Dermis blood vessel endothelial cell (primary cell): ENCODE measurements at places on chromosomes 4 and X.

DNA sequence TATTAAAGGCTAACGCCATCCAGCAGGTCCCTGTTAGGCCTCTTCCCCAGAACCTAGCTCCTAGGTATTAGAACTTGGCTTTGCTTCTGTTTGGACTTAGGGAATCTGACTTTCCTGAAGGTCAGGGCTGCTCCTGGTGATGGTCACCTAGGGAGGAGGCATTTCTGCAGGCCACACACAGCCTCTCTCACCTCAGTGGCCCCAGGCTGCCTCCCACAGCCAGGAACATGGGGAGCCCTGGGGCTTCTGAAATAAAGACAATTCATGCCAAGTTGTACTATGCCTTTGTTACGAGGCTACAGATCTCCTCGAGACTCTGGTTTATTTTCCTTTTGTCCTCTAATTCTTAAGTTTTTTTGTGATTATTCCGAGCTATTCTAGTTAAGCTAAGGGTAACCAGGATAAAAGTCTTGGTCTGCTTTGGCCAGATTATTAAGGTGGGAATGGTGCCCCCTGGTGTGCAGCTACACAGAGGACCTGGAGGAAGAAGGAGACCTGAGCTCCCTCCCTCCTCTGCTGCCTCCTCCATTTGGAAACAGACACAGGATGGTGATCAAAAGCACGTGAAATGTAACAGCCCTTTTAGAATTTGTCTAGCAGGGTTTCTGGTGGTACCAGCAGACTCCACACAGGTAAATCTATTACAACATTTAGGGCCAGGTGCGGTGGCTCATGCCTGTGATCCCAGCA is 131.0 kb downstream of the DCLK2 start:
- DNase-seq = peak; percentile 90

DNA sequence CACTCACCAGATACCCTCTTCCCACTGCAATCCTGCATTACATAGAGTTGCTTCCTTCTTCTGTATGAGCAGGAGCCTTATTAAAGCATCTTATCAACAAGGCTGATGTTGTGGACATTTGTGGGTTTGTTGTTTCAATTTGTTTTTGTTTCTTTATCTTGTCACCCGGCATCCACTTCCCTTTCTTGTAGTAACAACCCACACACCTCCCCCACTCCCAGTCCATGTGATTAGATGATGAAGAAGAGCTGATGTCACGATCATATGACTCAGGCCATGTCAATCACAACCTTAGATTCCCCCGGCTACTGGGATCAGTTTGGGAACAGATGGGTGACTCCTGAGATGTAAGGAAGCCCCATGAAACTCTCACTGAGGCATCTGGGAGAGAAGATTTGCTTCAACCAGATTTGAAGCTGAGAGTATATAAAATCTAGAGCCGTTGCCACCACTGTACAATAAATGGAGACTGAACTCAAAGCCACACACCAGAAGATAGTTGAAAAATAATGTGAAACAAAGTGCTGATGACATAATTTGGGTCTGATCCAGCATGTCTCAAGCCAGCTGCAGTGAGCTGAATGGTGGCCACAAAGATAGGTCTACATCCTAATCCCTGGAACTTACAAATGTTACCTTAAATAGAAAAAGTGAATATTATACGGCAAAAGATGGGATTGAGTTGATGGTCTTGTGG is 34.1 kb upstream of the SRD5A3 start:
- DNase-seq = no peak

DNA sequence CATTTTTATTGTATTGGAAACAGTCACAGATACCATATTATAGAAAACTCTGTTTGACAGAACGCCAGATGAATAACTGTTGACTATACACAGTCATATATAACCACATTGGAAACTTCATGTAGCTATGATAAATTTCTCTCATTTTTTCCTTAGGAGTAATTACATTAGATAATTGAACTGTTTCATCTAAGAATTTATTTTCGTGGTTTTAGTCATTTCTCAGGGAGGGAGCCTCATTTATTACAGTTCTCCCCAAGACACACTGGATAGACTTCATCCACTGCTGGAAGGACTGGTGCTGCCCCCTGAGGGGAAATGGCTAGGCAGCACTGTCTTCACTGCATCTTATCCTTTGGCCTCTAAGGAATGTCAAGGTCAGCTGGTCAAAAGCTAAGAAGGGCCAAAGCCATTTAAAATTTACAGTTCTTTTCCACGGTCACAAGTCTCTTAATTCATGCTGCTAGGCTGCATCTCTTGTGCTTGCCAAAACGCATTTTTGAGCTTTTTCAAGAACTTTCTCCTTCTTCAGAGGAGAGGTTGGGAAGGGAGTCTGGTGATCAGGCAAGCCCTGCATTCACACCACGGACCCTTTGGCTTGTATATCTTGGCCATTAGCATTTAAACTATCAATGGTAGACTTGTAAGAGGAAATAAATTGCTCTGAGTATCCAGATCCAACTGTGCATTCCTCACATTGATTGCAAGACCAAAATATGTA is 145.1 kb downstream of the CBR4 start:
- no peak for DNase-seq

- DNase-seq = peak; percentile 66
These were observed 68.1 kb upstream of the NAP1L5 start for GRCh38 chr4:88765729-88766128.

DNA sequence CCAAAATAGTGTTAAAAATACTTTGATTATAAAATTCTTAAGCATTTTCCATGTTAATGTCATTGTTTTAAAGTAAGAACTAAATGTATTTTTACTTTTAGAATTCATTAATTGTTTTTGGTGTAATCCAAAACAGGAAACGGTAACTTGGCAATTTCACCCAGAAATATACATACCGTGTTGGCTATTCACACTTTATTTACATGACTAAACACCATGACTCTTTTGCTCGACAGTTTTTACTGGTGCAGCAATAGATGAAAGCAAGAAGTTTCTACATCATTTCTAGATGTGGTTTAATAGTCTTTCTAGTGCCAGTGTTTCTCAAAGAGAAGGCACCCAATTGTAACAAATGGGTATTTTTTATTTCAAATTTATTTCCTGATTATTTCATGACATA is 25.6 kb upstream of the MAGEA1 start:
- DNase-seq = no peak

- no peak for DNase-seq
These were observed 18.4 kb downstream of the DKK2 start for GRCh38 chr4:107017443-107018343.

DNA sequence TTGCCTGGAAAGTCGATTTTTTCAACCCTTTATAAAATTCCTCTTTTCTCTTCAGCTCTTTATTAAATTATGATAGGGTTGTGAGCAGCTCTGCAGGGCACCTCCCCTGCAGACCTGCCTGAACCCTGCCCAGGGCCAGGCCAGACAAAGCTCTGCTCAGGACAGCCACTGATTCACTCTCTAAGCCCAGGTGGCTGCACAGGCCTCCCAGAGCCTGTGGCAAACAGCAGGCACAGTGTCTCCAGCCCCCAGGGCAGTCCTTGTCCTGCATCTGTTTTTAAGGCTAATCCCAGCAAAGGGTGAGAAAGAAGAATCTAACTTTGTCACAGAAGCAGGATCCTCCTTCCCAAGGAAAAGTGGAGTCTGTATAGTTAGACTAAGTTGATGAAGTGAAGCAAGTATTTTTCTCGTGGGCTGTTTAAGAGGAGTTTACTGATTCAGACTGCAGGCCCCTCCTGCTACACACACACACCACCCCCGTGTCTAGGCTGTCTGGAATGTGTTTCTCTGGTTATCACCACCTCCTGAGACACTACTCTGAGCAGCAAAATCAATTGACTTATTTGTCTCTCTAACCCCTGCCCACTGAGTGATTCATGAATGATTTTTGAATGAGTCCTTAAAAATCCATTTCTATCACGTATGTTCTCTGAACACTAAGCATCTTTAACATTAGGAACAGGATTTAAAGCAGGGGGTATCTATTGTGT is 101.7 kb downstream of the CHIC2 start:
- DNase-seq = no peak

- peak; percentile 40 for DNase-seq
These were observed 17.0 kb downstream of the LAMP2 start for GRCh38 chrX:120452131-120452530.

DNA sequence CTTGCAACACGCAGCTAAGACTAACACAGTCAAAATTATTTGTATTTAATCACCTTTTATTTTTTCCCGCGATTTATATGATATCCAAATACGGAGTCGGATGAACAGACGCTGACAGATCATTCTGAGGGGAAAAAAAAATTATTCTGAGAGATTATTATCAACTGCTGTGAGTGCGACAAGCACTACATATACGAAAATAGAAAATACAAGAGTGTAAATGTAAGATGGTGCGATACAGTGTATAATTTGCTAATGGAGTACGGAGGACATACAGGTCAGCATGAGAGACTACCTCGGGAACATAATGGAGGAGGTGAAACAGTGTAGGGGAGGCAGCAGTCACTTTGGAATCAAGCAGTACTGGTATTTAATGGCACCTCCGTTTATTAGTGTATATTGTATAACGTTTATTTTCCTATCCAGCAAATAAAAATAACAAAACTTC is 2.8 kb upstream of the LIN54 start:
- peak; percentile 21 for DNase-seq

- DNase-seq = peak; percentile 66
These were observed 206.3 kb downstream of the ARHGAP24 start for GRCh38 chr4:85681221-85681657.

DNA sequence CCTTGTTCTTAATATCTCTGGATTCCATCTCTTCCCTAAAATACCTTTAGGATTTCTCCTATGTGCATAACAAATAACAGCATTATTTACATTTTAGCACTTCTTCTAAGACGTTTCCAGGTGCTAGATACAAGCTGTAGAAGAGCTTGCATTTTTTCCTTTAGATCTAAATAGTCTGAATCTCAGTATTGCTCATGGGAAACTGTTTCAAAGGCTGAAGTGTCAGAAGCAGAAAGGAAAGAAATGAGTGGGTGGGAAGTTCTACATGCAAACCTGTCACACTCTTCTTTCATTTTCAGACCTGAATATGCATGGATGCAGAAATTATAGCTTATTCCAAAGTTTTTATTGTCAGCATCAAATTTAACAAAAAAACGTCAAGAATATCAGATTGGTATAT is 41.8 kb downstream of the FGF13 start:
- no peak for DNase-seq

GRCh38 chr4:76665153-76665552 is 230.1 kb downstream of the SHROOM3 start:
- no peak for DNase-seq

GRCh38 chrX:118694638-118695037 is 32.8 kb upstream of the IL13RA1 start:
- peak; percentile 49 for DNase-seq

DNA sequence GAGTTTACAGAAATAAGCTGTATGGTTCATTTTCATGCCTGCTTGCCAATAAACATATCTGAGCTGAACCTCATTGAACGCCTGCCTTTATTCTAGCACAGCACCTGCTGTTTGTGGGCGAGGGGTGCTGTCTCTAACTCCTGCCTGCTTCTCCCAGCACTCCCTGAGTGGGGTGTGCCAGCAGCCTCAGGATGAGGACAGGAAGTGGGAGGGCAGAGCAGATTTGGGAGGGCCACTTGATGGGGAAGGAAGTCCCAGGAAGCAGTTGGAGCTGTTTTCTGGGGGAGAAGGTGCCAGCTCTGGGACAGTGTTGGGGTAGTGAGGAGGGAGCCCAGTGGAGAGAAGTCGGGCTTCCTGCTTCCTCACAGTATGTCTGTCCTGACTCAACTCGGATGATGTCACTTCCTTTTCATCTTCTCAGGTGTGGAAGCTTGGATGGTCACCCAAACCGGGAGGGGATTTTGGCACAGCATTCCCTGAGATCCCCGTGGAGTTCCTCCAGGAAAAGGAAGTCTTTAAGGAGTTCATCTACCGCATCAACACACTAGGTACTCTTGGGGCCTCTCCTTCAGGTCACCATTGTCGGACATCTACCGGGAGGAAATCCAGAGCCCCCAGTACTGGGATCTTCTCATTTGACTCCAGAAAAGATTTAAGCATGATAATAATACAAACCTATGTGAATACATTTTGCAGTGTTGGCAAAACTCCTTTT is 29.0 kb upstream of the MSANTD1 start:
- DNase-seq = no peak

- DNase-seq = no peak
These were observed 17.1 kb upstream of the DDX60 start for GRCh38 chr4:168335621-168336020.

- no peak for DNase-seq
These were observed 23.4 kb downstream of the SUV39H1 start for GRCh38 chrX:48719958-48720357.

DNA sequence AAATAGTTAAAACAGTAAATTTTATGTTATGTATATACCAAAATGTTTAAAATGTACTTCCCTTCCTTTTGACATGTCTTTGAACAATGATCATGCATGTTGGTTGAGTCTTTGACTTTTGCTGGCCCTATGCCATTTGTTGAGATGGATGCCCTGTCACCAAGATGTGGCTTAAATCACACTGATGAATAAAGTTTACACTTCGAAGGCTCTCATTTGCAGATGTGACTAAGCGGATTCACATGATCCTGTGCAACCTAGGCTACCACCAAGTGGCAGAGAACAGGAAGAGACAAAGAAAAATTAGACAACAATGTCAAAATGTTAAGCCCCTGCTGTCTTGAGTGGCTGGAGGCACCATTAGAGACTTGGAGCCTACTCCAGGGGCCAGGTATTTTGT is 139.9 kb downstream of the RAB28 start:
- DNase-seq = no peak

- peak; percentile 81 for DNase-seq
These were observed 23.4 kb downstream of the TMEM164 start for GRCh38 chrX:110026099-110026844.

GRCh38 chr4:57865264-57865663 is 755.1 kb upstream of the IGFBP7 start:
- DNase-seq = no peak

GRCh38 chrX:6134255-6134654 is 94.4 kb downstream of the NLGN4X start:
- DNase-seq = no peak

- DNase-seq = peak; percentile 9
These were observed 87.9 kb downstream of the PDK3 start for GRCh38 chrX:24553011-24553410.

GRCh38 chr4:174036111-174036510 is 247.4 kb downstream of the FBXO8 start:
- peak; percentile 2 for DNase-seq

GRCh38 chr4:181597766-181598165 is 645.4 kb upstream of the TENM3 start:
- no peak for DNase-seq

- no peak for DNase-seq
These were observed 43.5 kb downstream of the DCTD start for GRCh38 chr4:182873726-182874125.

- no peak for DNase-seq
These were observed 16.8 kb downstream of the SH3BP2 start for GRCh38 chr4:2809610-2810180.

GRCh38 chr4:97411356-97411755 is 731.9 kb downstream of the STPG2 start:
- DNase-seq = no peak

DNA sequence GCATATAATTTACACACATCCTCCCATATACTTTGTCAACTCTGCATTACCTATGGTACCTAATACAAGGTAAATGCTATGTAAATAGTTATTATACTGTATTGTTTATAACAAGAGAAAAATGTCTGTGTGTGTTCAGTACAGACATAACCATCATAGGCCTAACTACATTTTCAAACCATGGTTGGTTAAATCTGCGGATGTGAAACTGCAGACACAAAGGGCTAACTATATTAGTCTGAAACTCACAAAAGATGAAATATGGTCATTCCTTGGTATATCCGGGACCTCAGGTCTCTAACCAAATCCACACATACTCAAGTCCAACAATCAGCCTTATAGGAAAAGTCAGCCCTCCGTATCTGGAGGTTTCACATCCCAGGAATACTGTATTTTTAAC is 13.5 kb downstream of the MAPK10 start:
- DNase-seq = no peak

- DNase-seq = no peak
These were observed 15.8 kb upstream of the UGDH start for GRCh38 chr4:39543034-39543433.
